Skin of body (tissue), 3 donors: ENCODE measurements at places on chromosomes 12 and 14. TPM values are rescaled to one million over a fixed set of nuclear protein-coding genes. Genes with fewer than 3 reads are reported as not detected.

The KRT72 gene
- total RNA-seq = 12.0 TPM

The SPTB gene
- 32.7 TPM for total RNA-seq

The APOF gene
- not detected for total RNA-seq

The GLTP gene
- 82.9 TPM for total RNA-seq

The DCN gene
- 1,233 TPM for total RNA-seq

The BDKRB2 gene
- total RNA-seq = 2.7 TPM

The TMEM233 gene
- 0.20 TPM for total RNA-seq

The MORN3 gene
- total RNA-seq = 0.59 TPM

The RNASE1 gene
- 148 TPM for total RNA-seq

The ACSS3 gene
- total RNA-seq = 19.2 TPM

The ANKS1B gene
- 10.7 TPM for total RNA-seq

The DPPA3 gene
- not detected for total RNA-seq

The IFI27L2 gene
- 29.8 TPM for total RNA-seq

The ASPG gene
- total RNA-seq = 3.6 TPM

The SLCO1A2 gene
- not detected for total RNA-seq
